NCI-H2081 treated with DMSO at 0.1 percent for 48 hours (cell line): ENCODE measurements at places on chromosomes 4 and X.

DNA sequence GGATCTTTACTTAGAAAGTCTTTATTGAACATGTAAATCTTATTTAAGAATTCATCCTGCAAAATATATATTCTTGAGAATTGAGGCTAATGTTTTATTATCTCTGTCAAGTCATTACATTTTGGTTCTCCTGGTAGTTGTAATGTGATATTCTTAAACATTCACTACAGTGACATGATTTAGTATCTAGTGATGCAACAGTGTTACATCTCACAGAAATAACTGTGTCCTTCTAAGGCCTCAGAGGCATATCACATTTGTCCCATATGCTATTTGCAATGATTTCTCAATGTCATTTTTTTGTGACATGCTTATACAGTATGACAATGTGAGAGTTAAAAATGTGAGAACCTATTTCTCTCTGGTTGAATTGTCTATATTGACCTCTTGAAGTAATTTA, 34.1 kb downstream of the PRRG1 start:
- DNase-seq = no peak

DNA sequence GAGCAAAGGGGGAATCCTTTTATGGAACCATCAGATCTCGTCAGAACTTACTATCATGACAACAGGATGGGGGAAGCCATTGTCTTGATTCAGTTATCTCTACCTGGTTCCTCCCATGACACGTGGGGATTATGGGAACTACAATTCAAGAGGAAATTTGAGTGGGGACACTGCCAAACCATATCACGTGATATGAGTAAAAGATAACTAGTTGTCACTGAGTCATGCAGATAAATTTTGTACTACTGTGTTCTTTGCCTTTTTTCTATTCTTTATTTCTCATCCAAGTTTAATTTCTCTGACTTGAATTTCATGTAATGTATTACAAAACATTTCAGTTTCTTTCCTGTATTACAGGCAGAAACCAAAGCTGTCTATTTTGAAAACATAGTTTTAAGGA, 383.2 kb downstream of the EPHA5 start:
- no peak for DNase-seq

- no peak for DNase-seq
Measured at GRCh38 chrX:49844611-49845010, 15.5 kb downstream of the PAGE4 start.

DNA sequence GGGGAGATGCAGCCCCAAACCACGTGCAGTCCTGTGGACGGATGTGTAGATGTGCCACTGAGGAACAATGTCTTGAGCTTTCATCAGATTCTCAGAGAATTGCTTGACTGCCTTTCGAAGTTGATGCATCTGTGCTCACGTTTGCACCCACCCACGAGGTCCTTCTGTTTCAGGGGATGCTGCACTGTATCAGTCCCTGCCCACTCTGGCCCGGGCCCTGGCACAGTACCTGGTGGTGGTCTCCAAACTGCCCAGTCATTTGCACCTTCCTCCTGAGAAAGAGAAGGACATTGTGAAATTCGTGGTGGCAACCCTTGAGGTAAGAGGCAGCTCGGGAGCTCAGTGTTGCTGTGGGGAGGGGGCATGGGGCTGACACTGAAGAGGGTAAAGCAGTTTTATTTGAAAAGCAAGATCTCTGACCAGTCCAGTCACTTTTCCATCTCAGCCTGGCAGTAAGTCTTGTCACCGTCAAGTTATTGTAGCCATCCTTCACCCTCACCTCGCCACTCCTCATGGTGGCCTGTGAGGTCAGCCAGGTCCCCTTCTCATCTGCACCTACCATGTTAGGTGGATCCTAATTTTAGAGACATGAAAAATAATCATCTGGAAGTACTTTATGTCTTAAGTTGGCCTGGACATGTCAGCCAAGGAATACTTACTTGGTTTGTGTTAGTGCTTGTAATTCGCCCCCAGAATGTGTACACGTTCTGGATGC, 36.4 kb upstream of the MSANTD1 start:
- no peak for DNase-seq

DNA sequence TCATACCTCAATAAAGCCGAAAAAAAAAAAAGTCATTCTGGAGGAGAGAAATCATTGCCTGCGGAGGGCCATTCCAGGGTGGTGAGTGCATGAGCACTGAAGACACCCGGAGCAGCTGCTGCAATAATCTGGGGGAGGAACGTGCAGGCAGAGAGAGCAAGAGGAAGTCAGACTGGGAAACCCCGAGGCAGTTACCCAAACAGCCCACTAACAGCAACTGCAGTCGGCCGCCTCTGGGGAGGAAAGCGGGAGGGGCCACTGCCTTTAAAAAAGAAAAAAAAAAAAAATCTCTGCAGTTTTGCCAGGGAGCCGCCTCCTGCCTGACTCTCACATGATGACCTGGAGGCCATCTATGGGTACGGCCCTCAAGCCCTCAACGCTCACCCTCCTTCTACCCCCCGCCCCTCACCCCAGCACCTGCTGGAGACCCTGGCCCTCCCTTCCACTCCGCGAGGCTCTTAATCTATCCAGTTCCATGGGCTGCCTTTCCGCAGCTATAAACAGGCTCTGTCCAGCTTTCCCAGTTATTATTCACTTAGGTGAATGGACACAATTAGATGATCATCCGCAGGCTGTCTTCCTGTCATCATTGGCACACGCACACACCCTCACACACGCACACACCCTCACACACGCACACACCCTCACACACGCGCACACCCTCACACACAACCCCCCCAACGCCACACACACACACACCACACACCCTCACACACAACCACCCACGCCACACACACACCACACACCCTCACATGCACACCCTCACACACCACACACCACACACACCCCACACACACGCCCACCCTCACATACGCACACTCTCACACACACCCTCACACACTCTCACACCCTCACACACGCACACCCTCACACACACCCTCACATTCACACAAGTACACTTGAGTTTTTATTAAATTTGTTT, 3.4 kb upstream of the AVPR2 start:
- no peak for DNase-seq

DNA sequence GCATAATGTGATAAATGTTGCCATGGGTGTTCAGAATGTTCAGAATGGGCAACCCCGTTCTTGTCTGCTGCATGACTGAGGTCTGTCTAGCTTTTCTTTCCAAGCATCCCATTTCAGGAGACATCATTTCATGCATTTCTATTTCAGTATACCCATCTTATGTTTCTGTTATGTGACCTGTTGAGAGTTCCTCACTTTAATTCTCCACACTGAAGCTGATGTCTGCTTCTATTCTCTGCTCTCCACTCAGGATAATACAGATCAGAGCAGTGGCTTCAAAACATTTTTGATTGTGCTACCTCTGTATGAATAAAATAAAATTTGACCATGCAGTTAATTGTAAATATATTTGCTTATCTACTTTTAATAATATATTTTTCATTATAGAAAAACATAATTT, 398.6 kb downstream of the ARHGAP24 start:
- no peak for DNase-seq

- DNase-seq = no peak
Measured at GRCh38 chrX:23784470-23785331, 1.7 kb downstream of the SAT1 start.

- DNase-seq = no peak
Measured at GRCh38 chr4:43816116-43816515, 632.5 kb downstream of the KCTD8 start.

GRCh38 chrX:150683536-150684146, 9.6 kb upstream of the MTMR1 start:
- DNase-seq = no peak

DNA sequence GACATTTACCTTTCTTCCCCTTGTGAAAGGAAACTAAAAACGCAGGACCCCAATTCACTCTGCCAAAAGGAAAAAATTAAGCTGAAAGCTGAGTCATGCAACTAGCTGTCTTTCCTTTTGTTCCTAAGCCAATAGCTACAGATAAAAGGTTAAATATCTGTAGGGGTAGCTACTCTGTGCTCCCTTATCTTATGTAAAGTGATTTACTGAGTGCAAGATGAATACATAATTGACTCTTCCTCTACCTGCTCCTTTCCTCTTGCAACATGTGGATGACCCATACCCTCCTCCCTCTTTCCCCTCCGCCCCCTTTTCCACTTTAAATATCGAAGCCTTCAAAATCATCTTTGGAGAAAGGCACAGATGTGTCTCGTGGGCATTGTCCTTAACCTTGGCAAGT, 68.0 kb upstream of the ZNF157 start:
- DNase-seq = no peak

DNA sequence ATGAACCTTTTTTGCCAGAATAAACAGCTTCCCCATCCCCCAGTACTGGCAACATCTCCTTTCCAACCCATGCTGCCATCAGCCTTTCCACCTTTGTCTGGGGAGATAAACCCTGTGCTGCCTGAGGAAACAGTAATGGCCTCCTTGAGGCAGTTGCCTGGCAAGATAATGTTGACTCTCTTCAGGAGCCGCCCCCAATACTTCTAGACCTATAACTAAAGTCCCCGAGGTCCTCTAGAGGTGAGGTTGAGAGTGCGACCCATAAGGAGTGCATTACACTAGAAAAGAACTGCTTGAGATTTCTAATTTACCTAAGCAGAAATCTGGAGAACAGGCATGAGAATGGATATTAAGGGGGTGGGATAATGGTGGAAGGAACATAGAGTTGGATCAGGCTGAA, 963.2 kb upstream of the PCDH7 start:
- no peak for DNase-seq

GRCh38 chr4:159495515-159496236, 392.8 kb downstream of the RAPGEF2 start:
- DNase-seq = no peak

DNA sequence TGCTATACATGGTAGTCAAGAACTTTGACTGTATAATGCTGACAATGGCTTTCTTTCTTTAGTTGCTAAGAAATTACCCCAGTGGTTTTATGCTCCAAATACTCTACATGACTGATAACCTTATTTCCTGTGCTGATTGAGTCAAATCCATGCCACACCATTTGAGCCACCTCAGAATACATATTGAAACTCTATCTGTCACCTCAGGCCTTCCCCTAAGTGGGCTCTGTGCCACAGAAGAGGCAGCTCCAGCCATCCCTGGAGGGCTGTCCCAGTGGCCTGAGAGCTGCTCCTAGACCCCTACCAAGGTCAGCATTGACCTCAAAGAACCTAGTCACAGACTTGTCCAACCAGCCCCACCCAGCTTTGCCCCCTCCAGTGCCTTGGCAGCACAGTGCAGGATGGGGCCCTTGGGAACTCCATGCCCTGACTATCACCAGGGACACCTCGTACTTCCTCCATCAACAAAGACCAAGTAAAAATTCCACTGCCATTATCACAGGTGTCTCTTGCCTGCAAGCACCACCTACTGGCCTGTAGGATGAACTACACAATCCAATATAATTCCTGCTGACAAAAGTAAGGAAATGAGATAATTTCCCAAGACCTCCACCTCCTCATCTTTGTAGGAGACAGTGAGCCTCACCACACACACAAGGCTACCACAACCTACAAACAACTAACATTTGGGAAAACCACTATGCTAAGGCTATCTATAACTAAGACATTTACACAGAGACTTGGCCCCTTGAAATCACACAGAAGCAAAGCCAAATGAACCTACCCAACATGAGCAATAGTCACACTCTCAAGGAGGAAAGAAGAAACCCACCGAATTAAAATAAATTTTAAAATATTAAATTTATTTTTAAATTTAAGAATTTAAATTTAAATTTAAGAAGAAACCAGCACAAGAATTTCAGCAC, 239.9 kb downstream of the NKX6-1 start:
- no peak for DNase-seq
